Placental pericyte (primary cell): ENCODE measurements at places on chromosomes 12 and 14. TPM values are rescaled to one million over a fixed set of nuclear protein-coding genes. Genes with fewer than 3 reads are reported as not detected.

The KRT4 gene
- 0.14 TPM in 1 of 2 replicates, not detected in the other for total RNA-seq

The CLBA1 gene
- total RNA-seq: 10.6 and 12.0 TPM in 2 replicates

The HOXC12 gene
- total RNA-seq: not detected in 2 replicates

The DEGS2 gene
- not detected in 2 replicates for total RNA-seq

The CNTN1 gene
- 0.43 TPM in 1 of 2 replicates, not detected in the other for total RNA-seq

The TRIM9 gene
- total RNA-seq: 0.14 TPM in 1 of 2 replicates, not detected in the other

The SMIM41 gene
- total RNA-seq: 1.0 and 1.1 TPM in 2 replicates

The HOXC9 gene
- 5.0 and 6.9 TPM in 2 replicates for total RNA-seq

The BAG5 gene
- total RNA-seq: 23.6 and 35.8 TPM in 2 replicates

The OR4K15 gene
- not detected in 2 replicates for total RNA-seq

The RPGRIP1 gene
- 0.22 and 0.29 TPM in 2 replicates for total RNA-seq

The KRT73 gene
- total RNA-seq: not detected in 2 replicates

The KRT1 gene
- not detected in 2 replicates for total RNA-seq

The LMO3 gene
- total RNA-seq: not detected in 2 replicates

The GUCY2C gene
- not detected in 2 replicates for total RNA-seq

The CCDC196 gene
- not detected in 2 replicates for total RNA-seq
